Activated CD4-positive, alpha-beta T cell treated with anti-CD3 and anti-CD28 coated beads, Interleukin-2, Interleukin-6, amounts not matched to agents 100 ng/mL and 50 ng/mL, durations not matched to agents 16 hours and 8 hours (primary cell): ENCODE measurements at places on chromosomes 12 and 14.
A peak's percentile ranks its signal among the peaks of the same experiment; 100 is the strongest.

- no peak for DNase-seq
These were observed 143.4 kb upstream of the ARHGAP5 start for GRCh38 chr14:31933716-31934115.

- peak; percentile 75 for DNase-seq
These were observed 4.7 kb upstream of the TC2N start for GRCh38 chr14:91872011-91872501.

DNA sequence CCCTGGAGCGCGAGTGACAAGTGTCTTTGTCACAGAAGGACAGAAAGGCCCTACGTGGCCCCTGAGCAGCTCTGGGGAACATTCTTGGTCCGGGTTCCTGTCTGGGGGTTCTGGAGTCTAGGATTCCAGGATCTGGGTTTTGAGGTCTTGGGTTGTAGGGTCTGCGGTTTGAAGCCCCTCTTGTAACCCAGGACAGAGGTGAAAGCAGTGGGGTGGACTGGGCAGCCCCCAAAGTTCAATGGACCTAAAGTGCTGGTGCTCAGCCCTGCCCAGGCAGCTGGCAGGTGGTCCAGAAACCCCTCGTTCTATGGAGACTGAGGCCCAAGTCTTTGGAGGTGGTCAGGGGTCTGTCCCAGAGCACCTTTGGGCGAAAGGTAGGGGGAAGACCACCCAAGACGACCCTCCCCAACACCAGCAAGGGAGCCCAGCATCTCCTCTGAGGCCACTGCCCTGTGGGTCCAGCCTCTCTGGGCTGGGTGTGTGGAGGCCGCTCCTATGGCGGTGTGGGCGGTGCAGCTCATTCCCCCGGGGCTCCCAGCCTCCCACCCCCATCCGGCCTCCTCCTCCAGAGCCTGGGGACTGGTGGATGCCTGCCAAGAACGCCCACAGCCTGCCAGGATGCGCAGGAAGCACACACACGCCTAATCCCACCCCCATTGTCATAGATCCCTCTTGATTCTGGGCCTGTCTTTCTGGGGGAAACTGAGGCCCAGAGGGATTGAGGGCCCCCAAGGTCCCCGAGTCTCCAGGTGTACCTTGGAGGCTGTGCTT is 30.2 kb upstream of the ANKRD9 start:
- no peak for DNase-seq

GRCh38 chr12:120955232-120955631 is 23.1 kb upstream of the HNF1A start:
- DNase-seq: no peak

GRCh38 chr12:122201381-122201780 is 2.1 kb upstream of the B3GNT4 start:
- DNase-seq: no peak

DNA sequence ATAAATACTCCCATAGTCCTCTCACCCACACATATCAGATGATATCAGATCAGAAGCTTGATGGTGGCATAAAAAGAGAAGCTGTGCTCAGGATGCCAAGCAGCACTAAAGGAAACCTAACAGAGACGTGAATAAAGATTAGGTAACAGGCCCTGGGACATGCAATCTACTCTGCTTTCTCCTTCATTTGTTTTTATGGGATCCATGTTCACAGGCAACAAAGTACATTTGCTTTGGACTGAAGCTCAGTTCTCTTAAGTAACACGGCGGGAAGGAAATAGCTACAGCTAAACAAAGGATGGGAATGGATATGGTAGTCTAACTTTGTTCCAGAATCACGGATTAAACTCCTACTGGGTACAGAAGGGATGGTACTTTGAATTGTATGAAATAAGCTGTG is 119.5 kb downstream of the TTC7B start:
- DNase-seq: no peak

- DNase-seq: no peak
These were observed 50.0 kb upstream of the EVL start for GRCh38 chr14:100015251-100015655.

GRCh38 chr14:59336706-59337105 is 128.5 kb downstream of the GPR135 start:
- no peak for DNase-seq

DNA sequence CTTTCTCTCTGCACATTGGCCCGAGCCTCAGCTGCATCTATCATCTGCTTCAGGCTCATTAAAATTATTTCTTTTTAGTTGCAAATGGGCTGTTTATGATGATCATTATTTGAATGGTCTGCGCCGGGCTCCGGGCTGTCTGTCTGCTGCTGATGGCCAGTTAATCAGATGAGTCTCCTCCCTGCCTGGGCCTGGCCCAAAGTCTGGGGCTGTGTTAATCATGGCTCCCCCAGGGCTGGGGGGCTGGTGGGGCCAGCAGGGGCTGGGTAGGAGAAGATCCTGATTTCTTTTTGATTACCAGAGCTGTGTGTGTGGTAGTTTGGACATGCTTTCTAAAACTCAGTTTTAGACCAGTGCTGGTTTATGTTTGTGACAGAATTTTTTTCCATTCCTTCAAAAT is 159.1 kb downstream of the PHETA1 start:
- no peak for DNase-seq

- DNase-seq: peak; percentile 18
These were observed 753 bp downstream of the CSRNP2 start for GRCh38 chr12:51082561-51083125.

GRCh38 chr12:117977373-117977772 is 8.6 kb upstream of the KSR2 start:
- no peak for DNase-seq

- DNase-seq: no peak
These were observed 2.4 kb downstream of the MYL2 start for GRCh38 chr12:110917961-110918360.

DNA sequence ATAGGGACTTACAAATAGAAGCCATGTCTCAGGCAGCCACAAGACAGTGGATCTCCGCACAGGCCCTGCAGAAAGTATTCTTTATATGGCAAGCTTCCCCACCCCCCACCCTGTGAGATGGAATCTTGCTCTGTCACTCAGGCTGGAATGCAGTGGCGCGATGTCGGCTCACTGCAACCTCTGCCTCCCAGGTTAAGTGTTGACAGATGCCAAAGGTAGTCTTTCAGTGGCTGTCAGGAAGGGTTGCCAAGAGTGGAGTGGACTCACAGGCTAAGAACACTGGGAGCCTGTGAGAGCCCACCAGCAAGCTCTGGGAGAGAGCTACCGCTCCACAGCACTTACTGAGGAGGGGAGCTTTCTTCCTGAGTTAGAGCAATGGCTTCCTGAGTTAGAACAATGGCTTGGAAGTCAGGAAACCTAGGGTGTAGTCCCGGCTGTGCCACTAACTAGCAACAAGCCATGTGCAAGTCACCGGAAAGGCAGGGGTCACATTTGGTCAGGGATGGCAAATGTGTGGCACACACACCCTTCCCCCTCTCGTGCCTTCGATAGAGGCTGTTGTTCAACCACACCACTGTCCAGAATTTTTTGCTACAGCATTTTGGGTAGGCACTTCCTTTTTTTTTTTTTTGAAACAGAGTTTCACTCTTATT is 2.6 kb downstream of the RNASE1 start:
- DNase-seq: no peak

GRCh38 chr14:39957987-39958386 is 525.8 kb upstream of the FBXO33 start:
- DNase-seq: no peak

GRCh38 chr14:68362846-68363245 is 430.0 kb downstream of the ZFP36L1 start:
- DNase-seq: no peak

DNA sequence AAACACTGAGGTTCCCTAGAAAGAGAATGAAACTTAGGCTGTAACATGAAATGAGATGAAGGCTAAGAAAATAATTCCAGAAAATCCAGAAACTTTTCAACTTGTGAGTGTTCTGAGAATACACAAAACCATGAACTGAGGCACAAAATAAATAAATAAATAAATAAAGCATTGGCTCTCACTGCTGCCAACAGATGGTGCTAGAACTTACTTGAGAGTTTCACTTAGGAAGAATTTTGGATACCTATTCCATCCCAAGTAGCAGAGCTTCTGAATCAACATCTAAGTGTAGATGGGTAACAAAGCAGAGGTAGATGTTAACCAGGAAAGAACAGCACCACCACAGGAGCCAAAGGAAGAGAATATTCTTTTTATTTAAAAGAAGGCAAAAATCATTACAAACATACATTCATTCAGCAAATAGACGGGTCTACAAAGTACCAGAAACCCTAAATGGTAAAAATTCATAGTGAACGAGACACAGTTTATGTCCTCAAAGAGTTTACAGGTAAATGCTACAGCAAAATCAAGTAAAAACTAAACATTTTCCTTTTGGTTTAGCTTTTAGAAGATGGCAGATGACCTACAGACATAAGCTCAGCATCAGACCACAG is 16.7 kb downstream of the EPS8 start:
- DNase-seq: no peak

DNA sequence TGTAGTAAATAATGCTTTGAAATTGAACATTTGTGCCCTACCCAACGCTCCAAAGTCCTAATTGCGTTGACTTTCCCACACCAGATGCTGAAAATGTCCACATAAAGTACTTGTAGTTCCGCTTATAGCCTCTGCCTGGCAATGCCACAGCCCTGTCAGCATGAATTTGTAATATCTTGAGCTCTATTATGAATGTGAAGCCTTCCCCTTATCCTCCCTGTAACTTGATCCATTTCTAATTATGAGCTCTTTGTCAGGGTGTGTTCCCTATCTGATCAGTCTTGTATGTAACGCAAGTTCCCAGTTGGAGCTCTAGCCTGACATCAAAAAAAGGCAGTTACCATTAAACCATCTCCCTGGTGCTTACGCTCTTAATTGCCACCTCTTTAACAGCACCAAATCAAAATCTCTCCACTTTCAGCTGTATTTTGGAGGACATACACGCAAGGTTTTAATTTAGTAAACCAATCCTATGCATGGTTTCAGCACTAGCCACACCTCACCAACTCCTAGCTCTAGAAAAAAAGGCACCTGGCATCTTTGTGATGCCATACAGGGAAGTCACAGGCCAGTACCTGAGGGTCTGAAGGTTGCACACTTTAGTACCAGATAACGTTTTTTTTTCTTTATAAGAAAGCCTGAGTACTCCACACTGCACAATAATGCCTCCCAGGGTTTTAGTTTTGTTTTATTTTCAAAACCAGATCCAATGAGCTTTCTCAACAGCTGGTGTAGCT is 69.3 kb downstream of the EEA1 start:
- DNase-seq: no peak

GRCh38 chr14:98957211-98958047 is 314.6 kb downstream of the BCL11B start:
- DNase-seq: no peak

- DNase-seq: no peak
These were observed 257.7 kb downstream of the ADGRD1 start for GRCh38 chr12:131211340-131211938.

DNA sequence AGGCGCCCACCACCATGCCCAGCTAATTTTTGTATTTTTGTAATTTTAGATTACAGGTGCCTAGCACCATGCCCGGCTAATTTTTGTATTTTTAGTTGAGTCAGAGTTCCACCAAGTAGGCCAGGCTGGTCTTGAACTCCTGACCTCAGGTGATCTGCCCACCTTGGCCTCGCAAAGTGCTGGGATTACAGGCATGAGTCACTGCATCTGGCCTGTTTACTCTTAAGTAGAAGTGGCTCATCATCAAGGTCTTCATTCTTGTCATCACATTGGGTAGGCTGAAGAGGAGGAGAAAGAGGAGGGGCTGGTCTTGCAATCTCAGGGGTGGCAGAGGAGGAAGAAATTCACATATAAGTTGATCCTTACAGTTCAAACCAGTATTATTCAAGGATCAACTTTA is 152.4 kb upstream of the ATP2B1 start:
- no peak for DNase-seq

GRCh38 chr12:45914090-45914489 is 76.3 kb downstream of the SCAF11 start:
- DNase-seq: no peak

GRCh38 chr12:121530600-121531355 is 50.0 kb downstream of the KDM2B start:
- DNase-seq: peak; percentile 77

DNA sequence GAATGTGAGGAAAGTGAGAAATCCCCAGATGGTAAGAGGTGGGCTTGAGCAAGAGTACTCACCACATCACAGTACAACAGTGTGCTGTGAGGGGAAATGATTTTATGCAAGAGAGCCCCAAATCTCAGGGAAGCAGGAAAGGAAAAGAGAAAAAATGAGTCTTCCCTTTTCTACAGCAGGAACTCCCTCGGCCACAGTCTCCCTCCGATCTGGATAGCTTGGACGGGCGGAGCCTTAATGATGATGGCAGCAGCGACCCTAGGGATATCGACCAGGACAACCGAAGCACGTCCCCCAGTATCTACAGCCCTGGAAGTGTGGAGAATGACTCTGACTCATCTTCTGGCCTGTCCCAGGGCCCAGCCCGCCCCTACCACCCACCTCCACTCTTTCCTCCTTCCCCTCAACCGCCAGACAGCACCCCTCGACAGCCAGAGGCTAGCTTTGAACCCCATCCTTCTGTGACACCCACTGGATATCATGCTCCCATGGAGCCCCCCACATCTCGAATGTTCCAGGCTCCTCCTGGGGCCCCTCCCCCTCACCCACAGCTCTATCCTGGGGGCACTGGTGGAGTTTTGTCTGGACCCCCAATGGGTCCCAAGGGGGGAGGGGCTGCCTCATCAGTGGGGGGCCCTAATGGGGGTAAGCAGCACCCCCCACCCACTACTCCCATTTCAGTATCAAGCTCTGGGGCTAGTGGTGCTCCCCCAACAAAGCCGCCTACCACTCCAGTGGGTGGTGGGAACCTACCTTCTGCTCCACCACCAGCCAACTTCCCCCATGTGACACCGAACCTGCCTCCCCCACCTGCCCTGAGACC is 7.8 kb downstream of the ATN1 start:
- DNase-seq: no peak

DNA sequence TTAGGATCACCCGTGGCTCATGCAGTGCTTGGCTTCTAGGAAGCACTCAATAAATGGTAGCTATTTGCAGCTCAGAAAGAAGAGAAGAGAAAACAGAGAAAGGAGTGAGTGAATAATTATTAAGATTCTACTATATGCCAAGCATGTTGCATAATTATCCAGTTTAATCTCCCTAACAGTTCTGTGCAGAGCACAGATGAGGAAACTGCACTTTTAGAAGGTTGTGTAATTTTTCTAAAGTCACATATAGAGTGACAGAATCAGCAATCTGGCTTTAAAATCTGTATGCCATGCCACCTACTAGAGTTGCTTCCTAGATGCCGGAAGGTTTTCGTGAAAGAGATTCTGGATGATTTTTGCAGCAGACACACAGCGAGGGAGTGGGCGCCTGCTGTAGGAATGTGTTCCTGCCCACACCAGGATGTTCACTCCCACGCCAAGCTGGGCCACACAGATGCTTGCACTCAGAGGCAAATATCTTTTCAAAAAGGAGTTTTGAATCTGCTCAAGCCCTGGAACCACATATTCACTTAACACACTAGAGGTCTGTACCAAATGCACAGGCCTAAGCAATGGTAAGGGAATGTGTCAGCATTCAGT is 50.2 kb upstream of the SMCO2 start:
- no peak for DNase-seq

DNA sequence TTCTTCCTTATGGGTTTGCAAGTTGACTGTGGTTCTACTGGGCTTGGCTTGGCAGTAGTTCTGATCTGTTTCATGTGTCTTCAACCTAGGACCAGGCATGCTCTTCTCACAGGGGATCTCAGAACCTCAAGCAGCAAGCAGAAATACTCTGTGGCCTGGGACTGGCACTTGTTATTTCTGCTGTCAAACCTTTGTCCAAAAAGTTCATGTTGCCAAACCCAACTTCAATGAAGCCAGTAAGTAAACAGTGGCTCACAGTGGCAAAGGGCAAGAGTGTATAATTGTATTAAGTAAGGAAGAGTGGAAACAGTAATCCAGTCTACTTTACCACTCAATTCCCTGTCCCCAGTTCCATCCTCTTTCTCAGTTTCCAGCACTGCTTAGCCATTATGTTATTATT is 15.7 kb upstream of the HMGA2 start:
- no peak for DNase-seq

GRCh38 chr14:29847056-29847380 is 80.6 kb downstream of the PRKD1 start:
- no peak for DNase-seq
